ENCODE measurements at places on chromosomes 5 and 9. TPM values are rescaled to one million over a fixed set of nuclear protein-coding genes. Genes with fewer than 3 reads are reported as not detected.

RLN1 gene
- total RNA-seq: not detected

ADCY2 gene
- under 0.01 TPM for total RNA-seq

LRRC26 gene
- total RNA-seq: not detected

IFNA13 gene
- not detected for total RNA-seq

PDE6A gene
- not detected for total RNA-seq

NUTM2F gene
- total RNA-seq: not detected

OR1J2 gene
- 0.30 TPM for total RNA-seq

ZNF618 gene
- 8.9 TPM for total RNA-seq

WNT8A gene
- total RNA-seq: not detected

EXOSC3 gene
- total RNA-seq: 31.6 TPM

AMBP gene
- 0.08 TPM for total RNA-seq

TERT gene
- total RNA-seq: not detected

ANKRD34B gene
- total RNA-seq: not detected

PRLR gene
- total RNA-seq: 0.08 TPM

HEMGN gene
- not detected for total RNA-seq

GABRB2 gene
- not detected for total RNA-seq

GFI1B gene
- total RNA-seq: not detected

PCDHGC3 gene
- total RNA-seq: 29.7 TPM

BSPRY gene
- total RNA-seq: not detected

FBP2 gene
- not detected for total RNA-seq

TRPM3 gene
- 11.9 TPM for total RNA-seq

SV2C gene
- not detected for total RNA-seq

FGFR4 gene
- total RNA-seq: 0.12 TPM

Measured in smooth muscle cell of the coronary artery (primary cell).